ENCODE measurements at places on chromosomes 3 and 15.

- DNase-seq, result no peak
Observed at GRCh38 chr3:197394464-197395321, 96.3 kb upstream of the DLG1 start.

DNA sequence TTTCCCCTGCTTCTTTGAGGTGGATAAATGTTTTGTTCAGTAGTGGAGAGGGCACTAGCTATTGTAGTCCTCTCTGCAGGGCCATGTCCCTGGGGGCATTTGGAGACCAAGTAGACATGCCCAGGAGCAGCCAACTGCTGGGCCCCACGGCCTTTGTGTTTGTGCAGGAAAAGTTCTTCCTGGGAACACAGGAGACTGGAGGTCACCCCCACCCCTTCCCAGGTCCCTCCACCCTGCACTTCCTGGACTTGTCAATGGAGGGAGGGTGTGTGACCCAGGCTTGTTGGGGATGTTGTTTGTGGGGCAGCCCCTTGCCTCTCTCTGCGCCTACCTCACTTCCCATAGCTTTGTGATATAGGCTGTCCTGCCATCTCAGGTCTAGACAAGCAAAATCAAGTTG is 317.0 kb upstream of the LRRFIP2 start:
- DNase-seq, result no peak

- no peak for DNase-seq
Observed at GRCh38 chr3:112602217-112602838, 38.6 kb downstream of the CCDC80 start.

GRCh38 chr15:92954578-92954977 is 54.5 kb downstream of the CHD2 start:
- no peak for DNase-seq

- DNase-seq, result no peak
Observed at GRCh38 chr3:193899001-193899400, 236.9 kb upstream of the HES1 start.

DNA sequence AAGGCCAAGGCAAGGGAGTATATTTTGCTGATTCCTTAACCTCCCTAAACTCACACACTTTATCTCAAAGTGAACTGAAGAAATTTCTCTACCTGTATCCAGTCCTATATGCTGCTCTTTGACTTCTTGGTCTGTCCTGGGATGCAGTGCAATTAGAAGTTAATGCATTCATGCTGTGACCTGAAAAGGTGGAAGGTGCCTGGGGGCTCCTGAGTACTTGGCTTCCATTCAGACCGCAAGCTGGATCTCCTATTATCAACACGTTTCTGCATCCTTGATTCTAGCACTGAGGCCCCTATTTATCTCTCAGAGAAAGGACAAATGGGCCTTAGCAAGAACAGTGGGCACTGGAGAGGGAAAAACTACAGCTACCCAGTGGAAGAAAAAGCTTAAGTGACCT is 17.7 kb upstream of the CADPS start:
- DNase-seq, result no peak

DNA sequence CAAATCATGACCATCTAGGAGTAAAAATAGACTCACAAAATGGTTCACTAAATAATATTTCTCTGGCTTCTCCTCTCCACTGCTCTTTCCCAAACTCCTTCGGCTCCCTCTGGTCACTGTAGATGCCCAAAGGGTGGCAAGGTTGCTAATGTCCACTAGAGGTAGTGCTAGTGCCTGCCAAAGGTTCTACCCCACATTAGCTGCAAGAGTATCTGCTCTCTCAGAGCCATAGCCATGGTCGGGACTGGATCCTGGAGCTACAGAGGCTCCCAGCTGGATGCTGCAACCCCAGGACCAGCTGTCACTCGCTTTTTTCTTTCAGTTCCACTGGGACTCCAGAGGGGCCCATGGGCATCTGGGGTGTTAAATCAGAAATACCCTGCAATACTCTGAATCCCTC is 8.5 kb downstream of the HTR3D start:
- no peak for DNase-seq

- no peak for DNase-seq
Observed at GRCh38 chr15:38620851-38621594, 56.4 kb upstream of the RASGRP1 start.

- no peak for DNase-seq
Observed at GRCh38 chr3:30511524-30512251, 94.7 kb upstream of the TGFBR2 start.

DNA sequence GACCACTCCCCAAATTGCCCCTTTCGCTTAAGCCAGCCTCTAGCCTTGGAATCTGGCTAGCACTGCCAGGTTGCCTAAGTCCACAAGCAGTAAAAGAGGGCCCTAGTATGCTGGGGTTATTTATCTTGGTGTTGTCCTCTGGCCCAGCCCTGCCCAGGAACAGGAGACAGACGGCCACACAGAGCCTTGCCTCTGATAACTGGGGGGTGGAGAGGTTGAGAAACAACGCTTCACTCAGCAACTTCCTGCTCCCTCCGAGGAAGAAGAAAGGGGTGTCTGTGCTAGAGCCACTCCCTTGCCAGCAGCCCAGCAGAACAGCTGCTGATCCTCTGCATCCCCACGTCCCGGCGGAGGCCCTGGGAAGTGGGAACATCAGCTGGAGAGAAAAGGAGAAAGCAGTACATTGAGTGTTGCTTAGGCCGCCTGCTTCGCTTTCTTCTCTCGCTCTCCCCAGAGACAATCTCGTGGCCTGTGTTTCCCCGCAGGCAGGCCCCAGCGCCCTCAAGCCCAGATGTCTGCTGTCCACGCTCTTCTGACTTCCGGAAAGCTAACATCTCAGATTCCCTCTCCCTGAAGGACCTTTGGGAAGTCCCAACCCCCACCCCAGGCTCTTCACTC is 22.6 kb upstream of the C3orf70 start:
- DNase-seq, result no peak

- no peak for DNase-seq
Observed at GRCh38 chr3:193851428-193851847, 258.4 kb downstream of the OPA1 start.

- no peak for DNase-seq
Observed at GRCh38 chr15:78316283-78317083, 17.1 kb upstream of the SKIC8 start.

GRCh38 chr3:31704591-31705179 is 172.0 kb downstream of the STT3B start:
- DNase-seq, result no peak

DNA sequence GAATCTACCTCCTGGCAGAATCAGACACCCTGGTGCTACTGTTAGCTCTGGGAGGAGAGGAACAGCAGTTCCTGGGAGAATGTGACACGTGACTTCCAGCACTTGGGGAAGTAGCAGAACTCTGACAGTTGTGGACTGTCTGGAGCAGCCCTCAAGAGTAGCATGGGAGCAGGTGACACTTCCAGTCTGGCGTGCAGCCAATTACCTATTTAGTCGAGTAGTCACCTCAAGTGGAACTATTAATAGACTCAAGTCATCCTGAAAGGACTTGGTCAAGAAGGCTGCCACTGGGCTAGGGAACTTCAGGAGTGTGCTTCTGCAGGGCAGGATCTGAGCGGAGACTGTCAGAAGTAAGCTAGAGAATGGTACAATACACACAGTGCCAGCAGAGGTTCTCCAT is 62.3 kb downstream of the MTHFS start:
- no peak for DNase-seq

- DNase-seq, result no peak
Observed at GRCh38 chr3:76685858-76686257, 354.0 kb upstream of the ROBO2 start.

GRCh38 chr3:12187448-12188327 is 29.0 kb upstream of the TIMP4 start:
- DNase-seq, result no peak

GRCh38 chr3:126197854-126198584 is 17.6 kb upstream of the ALDH1L1 start:
- DNase-seq, result peak; percentile 17

GRCh38 chr15:88987934-88988671 is 74.9 kb upstream of the MFGE8 start:
- DNase-seq, result no peak

- DNase-seq, result no peak
Observed at GRCh38 chr15:62732078-62732477, 310.5 kb upstream of the TPM1 start.

GRCh38 chr15:55669270-55669669 is 73.7 kb downstream of the PRTG start:
- no peak for DNase-seq

DNA sequence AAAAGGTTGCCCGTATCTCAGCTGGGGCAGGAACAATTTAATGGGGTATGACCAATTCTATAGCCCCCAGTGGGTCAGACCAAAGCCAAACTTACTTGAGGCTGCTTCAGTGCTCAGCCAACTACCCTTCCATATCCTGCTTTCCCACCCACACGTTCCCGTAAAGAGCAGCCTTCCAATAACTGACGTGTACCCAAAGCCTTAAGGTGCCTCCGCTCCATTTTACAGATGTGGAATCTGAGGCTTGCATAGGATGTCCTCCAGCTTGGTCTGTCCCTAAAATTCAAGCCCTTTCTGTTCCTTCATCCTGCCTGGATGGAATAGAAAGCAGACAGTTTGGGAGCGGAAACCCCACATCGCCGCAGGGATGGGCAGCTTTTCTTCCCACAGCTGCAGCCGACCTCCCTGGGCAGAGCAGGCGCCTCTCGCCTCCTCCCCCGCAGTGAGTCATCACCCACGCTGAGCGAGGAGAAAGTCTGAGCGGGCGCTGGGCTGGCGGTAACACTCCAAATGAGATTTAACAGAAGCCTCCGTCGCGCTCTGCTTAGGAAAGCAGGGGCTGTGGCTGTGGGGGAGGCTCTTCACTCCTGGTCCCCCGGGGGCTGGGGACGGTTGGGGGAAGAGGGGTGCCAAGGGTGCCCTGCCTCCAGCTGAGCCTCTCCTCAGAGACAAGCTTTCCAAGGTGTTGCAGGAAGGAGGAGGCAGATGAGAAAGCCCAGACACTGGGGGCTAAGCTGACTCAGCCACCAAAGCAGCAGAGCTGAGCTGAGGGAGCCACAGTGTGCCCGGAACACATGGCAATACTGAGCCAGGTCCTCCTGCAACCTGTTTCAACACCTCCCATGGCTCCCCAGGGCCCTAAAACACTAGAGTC is 57.8 kb upstream of the HRH1 start:
- no peak for DNase-seq

DNA sequence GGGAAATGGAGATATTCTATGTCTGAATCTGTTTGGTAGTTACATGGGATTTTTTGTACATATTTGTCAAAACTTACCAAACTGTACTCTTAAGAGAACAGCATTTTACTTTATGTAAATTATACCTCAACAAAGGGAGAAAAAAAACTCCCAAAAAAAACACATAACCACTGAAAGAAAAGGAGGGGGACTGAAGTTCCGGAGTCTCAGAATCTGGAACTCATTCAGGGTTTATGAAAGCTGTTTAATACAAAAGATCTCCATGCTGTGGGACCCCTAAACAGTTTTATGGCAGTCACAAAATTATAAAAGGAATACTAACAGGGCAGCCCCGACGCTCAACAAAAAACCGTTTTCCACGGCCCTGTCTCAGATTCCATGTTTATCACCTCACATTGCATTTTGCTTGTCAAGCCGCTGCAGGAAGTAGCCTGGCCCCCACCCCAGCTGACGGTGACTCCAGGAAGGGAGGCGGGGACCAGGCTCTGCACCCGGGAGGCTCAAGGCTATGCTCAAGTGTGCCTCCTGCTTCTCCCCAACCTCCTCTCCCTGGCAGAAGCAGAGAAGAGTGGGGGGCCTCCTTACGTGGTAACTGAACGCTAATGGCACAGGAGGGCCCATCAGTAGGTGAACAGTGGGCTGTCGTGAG is 29.3 kb downstream of the RFT1 start:
- DNase-seq, result no peak

DNA sequence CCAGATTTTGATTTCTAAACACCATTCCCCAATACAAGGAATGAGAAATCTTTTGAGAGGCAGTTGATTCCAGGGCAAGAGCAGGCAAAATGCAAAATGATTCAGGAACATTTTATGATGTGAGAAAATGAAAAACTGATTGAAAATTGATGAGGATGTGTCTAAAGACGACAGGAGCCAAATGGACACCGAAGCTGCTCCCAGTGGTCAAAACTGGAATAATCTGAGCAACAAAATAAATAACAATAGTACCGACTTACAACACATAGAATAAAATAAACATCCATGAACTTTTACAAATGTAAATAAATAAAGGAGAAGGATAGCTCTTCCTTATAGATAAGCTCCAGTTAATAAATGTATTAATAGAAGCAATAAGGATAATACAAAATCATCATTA is 186.8 kb downstream of the OCA2 start:
- no peak for DNase-seq

GRCh38 chr3:39130693-39131265 is 22.6 kb downstream of the CSRNP1 start:
- DNase-seq, result no peak

GRCh38 chr15:58486564-58486963 is 54.8 kb downstream of the LIPC start:
- no peak for DNase-seq

- DNase-seq, result no peak
Observed at GRCh38 chr3:45566196-45566595, 28.4 kb upstream of the LIMD1 start.

- DNase-seq, result no peak
Observed at GRCh38 chr3:143668924-143669790, 179.1 kb downstream of the SLC9A9 start.

GRCh38 chr3:45597171-45597570 is 2.6 kb downstream of the LIMD1 start:
- DNase-seq, result no peak

- no peak for DNase-seq
Observed at GRCh38 chr15:75721923-75722870, 9.5 kb upstream of the CSPG4 start.

GRCh38 chr15:78050826-78051225 is 26.7 kb downstream of the TBC1D2B start:
- DNase-seq, result no peak

- no peak for DNase-seq
Observed at GRCh38 chr15:98025237-98025636, 64.7 kb downstream of the ARRDC4 start.

DNA sequence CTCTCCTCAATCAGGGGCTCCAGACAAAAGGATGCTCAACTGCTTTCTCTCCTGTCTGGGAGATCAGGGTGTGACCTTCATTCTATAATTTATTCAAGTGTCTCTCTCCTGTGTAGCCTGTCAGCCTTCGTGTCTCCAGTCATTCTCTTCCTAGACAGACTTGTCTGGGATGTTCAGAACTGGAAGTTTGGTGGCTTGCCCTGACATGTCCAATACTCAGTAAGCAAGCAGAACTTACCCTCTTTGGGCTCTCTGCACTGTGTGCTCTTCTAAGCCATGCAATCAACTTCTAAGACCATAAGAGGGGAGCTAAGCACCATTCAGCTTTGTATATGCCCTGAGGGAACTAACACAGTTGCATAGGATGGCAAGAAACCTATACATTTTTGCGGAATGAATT is 14.1 kb downstream of the ACKR2 start:
- no peak for DNase-seq

- no peak for DNase-seq
Observed at GRCh38 chr3:128297401-128298138, 144.3 kb downstream of the EEFSEC start.

- DNase-seq, result peak; percentile 63
Observed at GRCh38 chr15:65856821-65857455, 12.4 kb upstream of the RAB11A start.

- no peak for DNase-seq
Observed at GRCh38 chr3:122690096-122690495, 9.5 kb downstream of the PARP14 start.

GRCh38 chr15:61309031-61309511 is 80.0 kb upstream of the RORA start:
- no peak for DNase-seq

Measured in stimulated activated CD4-positive, alpha-beta T cell treated with anti-CD3 and anti-CD28 coated beads, Interleukin-1b, Interleukin-23, amount 100 ng/mL, for 1 hour (primary cell).